ENCODE measurements at places on chromosomes 4 and X.
A peak's percentile ranks its signal among the peaks of the same experiment; 100 is the strongest.

- DNase-seq = no peak
These were observed 39.4 kb upstream of the TET2 start for GRCh38 chr4:105107095-105107856.

DNA sequence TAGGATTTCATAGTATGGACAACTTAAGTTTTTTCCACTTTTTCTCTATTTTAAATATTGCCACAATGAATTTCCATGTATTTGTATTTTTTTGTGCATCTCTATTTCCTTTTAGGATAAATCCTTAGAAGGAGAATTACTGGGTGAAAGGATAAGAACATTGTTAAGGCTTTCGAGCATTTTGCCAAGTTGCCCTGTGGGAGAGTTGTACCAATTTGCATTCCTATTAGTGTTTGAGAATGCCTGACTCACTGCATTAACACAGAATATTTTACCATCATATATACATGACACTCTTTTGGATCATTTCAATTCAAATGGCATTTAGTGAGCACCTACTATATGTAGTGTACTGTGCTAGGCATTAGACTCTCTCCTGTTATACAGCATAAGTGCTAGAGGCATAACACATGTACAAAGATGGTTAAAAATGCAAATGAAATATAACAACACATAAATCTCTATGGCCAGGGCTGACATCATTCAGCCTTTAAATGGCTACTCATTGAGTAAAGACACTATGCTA is 57.0 kb downstream of the PLAC1 start:
- DNase-seq = no peak

GRCh38 chr4:154018659-154019058 is 229.8 kb upstream of the SFRP2 start:
- DNase-seq = no peak

GRCh38 chrX:149032449-149032848 is 472.7 kb downstream of the IDS start:
- DNase-seq = no peak

DNA sequence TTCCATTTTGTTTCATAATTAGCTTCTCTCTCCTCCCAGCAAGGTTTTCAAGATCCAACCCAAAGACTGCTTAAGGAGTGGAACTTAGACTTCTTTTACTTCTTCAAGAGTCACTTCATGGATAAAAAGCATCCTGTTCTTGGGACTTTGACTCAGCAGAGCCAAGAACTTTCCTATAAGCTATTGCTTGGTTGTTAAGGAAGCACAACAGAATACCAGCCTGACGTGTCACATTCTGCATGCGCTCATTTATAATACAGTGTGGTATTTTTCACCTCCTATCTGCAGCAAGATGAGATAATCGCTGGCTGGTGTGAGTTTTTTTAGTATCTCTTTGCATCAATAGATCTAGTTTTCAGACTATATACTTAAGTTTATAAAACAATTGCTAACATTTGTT is 152.1 kb downstream of the PALLD start:
- DNase-seq = no peak

DNA sequence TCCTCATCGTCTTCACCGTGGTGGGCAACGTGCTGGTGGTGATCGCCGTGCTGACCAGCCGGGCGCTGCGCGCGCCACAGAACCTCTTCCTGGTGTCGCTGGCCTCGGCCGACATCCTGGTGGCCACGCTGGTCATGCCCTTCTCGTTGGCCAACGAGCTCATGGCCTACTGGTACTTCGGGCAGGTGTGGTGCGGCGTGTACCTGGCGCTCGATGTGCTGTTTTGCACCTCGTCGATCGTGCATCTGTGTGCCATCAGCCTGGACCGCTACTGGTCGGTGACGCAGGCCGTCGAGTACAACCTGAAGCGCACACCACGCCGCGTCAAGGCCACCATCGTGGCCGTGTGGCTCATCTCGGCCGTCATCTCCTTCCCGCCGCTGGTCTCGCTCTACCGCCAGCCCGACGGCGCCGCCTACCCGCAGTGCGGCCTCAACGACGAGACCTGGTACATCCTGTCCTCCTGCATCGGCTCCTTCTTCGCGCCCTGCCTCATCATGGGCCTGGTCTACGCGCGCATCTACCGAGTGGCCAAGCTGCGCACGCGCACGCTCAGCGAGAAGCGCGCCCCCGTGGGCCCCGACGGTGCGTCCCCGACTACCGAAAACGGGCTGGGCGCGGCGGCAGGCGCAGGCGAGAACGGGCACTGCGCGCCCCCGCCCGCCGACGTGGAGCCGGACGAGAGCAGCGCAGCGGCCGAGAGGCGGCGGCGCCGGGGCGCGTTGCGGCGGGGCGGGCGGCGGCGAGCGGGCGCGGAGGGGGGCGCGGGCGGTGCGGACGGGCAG is 792 bp downstream of the ADRA2C start:
- DNase-seq = no peak

GRCh38 chrX:79094075-79094832 is 50.2 kb upstream of the GPR174 start:
- DNase-seq = no peak

GRCh38 chrX:23434356-23434884 is 99.8 kb downstream of the PTCHD1 start:
- DNase-seq = peak; percentile 77

- DNase-seq = peak; percentile 6
These were observed at the start of gene NHSL2 for GRCh38 chrX:71910643-71910985. Gene NHSL2 (plus strand): TSS chrX:71910845.

DNA sequence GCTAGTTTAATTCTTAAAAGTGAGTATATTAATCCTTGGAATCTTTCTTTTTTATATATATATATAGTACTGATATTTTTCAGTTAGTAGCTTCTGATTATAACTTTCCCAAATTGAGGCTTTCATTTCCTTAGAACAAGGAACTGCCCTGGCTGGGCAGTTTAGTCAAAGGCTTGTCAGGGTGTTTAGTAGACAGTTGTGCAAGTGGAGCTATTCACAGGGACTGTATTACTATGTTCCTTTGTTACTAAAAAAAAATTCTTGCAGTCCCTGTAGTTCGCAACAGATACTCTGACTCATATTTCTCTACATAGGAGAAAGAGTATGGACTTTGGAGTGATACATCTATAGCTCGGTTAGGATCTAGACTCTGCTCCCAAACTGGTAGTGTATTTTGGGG is 20.8 kb downstream of the USO1 start:
- DNase-seq = no peak

DNA sequence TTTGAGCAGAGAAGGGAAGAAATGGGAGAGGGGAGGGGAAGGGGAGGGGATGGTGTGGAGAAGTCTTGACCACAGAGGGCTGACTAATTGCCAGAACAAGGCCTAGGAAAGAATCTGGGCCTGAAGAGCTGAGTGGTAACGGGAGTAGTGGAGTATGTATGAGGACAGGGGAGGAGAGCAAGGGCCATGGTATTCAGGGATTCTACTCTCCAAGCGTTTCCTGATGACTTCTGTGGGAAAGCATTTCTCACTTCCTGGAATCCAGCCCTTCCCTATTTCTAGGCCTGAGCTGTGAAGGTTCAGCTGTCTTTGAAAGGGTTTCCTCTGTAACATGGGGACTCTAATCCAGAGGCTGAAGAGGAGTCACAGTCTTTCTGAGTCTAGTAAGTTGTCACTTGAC is 19.7 kb upstream of the SOX3 start:
- DNase-seq = no peak

DNA sequence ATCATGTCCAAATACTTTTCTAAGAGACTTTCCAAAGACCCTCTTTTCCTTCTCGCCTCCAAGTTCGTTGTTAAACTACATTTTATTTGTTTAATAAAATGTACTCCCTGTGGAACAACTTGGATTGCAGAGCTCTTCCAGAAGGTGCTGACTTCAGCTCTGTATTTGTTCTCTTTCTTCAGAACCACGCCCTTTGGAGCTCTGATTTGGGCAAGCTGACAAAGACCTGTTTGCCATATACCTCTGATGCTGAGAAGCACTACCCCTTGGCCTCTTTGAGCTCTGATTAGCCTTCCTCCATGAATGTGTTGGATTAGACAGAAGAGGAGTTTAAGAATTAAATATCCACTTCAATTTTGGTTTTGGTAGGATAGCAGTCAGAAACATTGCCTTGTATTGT is 815.1 kb upstream of the POU3F4 start:
- no peak for DNase-seq

GRCh38 chr4:95531141-95531540 is 17.6 kb downstream of the UNC5C start:
- DNase-seq = no peak

DNA sequence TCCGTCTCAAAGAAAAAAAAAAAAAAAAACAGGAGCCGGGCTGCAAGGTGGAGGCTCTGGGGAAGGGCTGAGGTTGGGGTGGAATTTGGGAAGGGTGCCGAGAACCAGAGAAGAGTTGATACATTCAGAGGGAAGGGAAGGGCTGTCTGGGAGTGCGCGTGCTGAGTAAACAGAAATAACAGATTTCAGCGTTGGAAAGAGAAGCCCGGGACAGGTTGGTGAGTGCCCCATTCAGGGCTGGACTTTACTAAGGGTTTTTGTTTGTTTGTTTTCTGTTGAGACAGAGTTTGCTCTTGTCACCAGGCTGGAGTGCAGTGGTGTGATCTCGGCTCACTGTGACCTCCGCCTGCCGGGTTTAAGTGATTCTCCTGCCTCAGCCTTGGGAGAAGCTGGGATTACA is 1.7 kb upstream of the IL3RA start:
- no peak for DNase-seq

- DNase-seq = peak; percentile 73
These were observed 17.5 kb downstream of the DOK7 start for GRCh38 chr4:3480528-3481112.

DNA sequence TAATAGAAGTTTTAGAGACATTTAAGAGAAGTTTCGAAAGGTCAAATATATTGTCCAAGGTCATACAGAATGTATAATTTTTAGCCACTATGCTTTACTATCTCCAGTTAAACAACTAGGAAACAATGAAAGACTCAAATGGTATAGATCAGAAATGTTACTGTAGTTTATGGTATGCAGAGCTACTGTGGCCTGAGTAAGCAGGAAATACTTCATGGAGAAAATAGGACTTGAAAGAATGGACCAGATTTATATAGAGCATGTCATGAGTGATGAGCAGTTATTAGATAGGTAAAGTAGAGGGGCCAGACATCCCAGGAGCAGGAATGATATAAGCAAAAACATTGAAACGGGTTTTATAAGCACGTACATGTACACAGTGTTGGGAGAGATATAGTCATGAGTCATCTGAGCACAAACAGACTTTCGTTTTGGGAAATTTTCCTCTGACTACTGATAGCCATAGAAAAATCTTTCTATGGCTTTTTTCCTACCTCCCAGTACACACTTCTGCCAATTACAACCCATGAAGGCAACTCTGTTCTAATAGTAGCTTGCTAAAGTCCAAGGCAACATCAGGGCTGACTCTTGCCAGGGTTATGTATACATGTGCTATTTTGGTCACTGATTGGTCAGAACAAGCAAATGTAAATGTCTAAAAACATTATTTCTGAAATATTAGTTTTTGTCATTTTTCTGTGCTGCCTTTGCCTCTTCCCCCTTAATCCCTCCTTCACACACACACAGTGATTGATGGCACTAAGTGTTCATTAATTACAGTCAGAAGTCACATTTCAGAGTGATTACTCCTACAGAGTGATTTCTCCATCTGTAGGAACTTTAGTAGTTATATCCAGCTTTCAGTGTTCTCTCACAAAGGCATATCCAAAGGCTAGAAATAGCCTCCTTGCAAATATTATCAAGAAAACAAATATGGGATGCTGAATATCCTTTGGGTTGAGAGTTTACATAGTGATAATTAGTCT is 198.7 kb downstream of the ENOX2 start:
- no peak for DNase-seq

- DNase-seq = no peak
These were observed 53.9 kb downstream of the ABLIM2 start for GRCh38 chr4:8104491-8105305.

- no peak for DNase-seq
These were observed 38.0 kb upstream of the FAM9C start for GRCh38 chrX:13082206-13083065.

GRCh38 chr4:94032754-94033153 is 174.9 kb upstream of the SMARCAD1 start:
- DNase-seq = no peak

DNA sequence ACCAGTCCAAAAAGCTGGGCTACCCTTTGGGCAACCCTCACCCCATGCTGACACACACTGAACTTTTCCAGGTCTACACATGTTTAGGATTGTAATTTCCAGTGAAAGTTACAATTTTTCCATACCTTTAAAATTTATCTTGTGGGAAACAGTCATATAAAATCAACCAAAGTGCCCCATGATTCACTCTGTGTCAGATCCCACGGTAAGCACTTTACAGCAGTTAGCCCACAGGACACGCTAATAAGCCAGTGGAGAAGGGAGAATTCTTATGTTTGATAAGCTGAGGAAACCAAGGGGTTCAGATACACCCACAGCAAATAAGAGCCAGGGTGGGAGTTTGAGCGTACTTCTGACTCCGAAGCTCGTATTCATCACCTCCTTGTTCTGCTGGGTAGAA is 72.4 kb upstream of the TBL1X start:
- no peak for DNase-seq

GRCh38 chrX:44843318-44843702 is 511 bp upstream of the DUSP21 start:
- DNase-seq = no peak

DNA sequence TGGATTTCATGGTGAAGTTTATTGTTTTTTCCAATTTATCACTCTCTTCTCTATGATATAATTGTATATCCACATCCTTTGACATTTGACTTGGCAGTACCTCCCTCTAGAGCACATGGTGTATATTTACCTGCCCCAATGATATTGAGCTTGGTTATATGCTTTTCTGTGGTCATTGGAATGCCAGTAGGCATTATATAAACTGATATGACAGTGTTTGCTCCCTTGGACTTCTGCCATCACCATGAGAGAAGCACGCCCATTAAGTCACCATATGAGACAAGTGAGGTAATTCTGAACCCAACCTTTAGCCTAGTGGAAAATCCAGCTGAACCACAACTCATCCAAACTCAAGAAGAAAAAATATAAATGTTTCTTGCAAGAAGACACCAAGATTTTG is 2761.5 kb downstream of the ARAP2 start:
- no peak for DNase-seq

GRCh38 chrX:8914681-8915080 is 113.5 kb upstream of the FAM9A start:
- DNase-seq = no peak

DNA sequence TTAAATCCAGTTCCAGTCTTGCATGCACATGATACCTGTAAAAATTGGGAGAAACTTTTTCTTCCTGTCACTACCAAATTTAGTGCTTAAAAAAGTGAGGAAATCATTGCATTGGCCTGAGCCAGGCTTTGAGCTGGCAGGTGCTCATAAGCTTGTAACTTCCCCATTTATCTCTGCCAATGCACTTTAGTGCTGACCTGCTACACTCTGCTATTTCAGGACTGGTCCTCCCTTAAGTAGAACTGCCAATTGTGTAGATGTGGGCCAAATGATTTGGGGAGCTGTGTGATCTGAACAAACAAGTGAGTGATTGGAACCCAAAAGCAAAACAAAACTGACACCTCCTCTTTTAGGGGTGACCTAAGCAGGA is 51.8 kb downstream of the ZNF827 start:
- DNase-seq = no peak

GRCh38 chrX:7119950-7120877 is 27.3 kb upstream of the STS start:
- DNase-seq = no peak

GRCh38 chr4:84994280-84994679 is 27.8 kb upstream of the WDFY3 start:
- DNase-seq = no peak

GRCh38 chr4:52861171-52861823 is 820 bp upstream of the RASL11B start:
- no peak for DNase-seq

- DNase-seq = no peak
These were observed 621.1 kb downstream of the BCOR start for GRCh38 chrX:39476604-39477021.

- DNase-seq = no peak
These were observed 210.2 kb downstream of the ANTXR2 start for GRCh38 chr4:79862821-79863220.

GRCh38 chr4:19776021-19776459 is 475.7 kb upstream of the SLIT2 start:
- DNase-seq = no peak

Measured in body of pancreas (tissue), 4 donors.